ENCODE measurements at places on chromosomes 2 and 18.

DNA sequence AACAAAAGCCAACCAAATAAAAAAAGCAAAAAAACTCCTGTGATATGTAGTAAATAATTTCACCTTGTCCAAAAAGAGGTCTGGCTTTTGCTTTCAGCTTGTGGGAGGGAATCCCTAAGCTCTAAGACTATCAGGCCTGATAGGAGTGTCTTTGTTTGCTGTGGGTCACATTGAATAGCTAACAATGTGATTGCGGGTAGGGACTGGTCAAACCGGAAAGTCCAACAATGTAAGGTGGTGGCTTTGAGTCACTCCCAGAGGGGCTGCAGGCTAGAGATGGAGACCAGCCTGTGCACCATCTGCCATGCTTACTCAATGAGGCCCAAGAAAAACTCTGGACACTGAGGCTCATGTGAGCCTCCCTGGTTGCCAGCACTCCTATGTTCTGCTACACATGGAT lies 192.9 kb downstream of the TFCP2L1 start:
- no peak overlapping the region for H3K4me3 ChIP-seq
- H3K27me3 ChIP-seq, result no peaks in the 10 kb centered on the region
- H3K27ac ChIP-seq, result no peak overlapping the region
- H3K36me3 ChIP-seq, result no peaks in the 10 kb centered on the region
- H3K4me1 ChIP-seq, result peaks cover 10% of the 10 kb centered on the region

DNA sequence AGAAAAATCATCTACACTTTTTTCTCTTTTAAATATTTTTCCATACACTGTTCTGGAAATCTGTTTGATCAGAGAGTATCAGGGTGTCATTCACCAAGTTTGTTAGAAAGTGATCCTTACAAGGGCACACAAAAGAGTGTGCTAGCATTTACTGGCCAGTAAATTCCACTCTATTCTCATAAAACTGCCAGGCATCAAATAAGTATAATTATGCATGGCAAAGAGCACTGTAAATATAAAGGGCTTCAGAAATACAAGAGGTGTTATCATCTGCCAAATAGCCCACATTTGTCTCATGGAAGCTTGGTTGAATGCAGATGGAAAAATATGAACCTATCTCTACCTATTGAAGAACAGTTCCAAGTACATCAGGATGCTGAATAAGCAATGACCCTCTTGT lies 847.3 kb upstream of the ACVR2A start:
- H3K36me3 ChIP-seq, result no peaks in the 10 kb centered on the region
- no peak overlapping the region for H3K4me3 ChIP-seq
- no peak overlapping the region for H3K27ac ChIP-seq
- no peaks in the 10 kb centered on the region for H3K4me1 ChIP-seq
- no peak for DNase-seq

DNA sequence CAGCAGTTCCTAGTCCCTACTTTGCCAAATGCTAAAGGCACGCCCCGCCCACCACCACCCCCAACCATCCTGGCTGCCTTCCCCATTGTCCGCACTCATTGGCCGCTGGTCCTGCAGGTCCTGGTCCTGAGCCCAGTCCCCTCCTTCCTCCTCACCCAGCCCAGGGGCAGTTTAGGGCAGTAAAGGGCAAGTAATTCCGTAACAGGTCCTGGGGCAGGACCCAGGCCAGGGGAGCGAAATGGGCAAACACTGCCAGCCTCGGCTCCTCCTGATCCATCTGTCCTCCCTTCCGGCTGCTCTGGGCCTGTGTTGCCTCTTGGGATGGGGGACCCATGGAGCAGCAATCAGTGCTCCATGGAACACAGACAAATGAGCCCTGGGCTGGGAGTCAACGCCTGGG lies 6.1 kb downstream of the ADCY3 start:
- no peaks in the 10 kb centered on the region for H3K36me3 ChIP-seq
- H3K4me3 ChIP-seq, result no peak overlapping the region
- no peak overlapping the region for H3K27ac ChIP-seq
- DNase-seq, result no peak

DNA sequence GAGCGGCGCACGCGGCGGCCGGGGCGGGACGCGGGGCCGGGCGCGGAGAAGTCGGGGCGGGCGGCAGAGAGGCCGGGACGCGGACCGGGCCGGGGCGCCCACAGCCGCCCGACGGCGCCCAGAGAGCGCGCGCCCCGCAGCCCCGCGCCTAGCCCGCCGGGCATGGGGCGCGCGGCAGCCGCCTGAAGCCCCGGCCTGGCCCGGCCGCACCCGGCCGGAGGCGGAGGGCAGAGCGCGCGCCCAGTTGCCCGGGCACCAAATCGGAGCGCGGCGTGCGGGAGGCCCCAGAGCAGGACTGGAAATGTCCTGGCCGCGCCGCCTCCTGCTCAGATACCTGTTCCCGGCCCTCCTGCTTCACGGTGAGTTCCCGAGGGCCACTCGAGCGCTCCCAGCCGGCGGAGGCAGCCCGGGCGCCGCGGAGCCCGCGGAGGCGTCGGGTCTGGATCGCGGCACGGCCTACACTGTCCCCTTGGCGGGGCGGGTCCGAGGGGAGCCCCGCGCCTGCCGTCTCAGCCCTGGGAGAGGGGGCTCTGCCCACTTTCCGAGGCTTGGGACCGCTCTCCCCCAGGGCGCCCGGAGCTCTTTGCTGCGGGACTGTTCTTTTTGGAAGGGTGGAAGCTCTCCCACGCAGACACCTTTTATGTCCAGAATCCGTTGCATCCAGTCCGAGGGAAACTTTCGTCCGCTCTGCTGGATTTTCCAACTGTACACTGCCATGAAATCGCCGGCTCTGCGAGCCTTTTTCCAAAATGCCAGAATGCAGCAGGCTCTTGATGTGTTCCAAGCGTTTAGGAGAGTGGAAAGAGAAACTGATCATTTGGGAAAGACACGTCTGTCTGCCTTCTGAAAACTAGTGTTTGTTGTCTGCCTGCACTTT lies 484 bp downstream of the APCDD1 start:
- H3K27me3 ChIP-seq, result no peaks in the 10 kb centered on the region
- H3K36me3 ChIP-seq, result no peaks in the 10 kb centered on the region
- peak; percentile 58 for DNase-seq
- H3K4me1 ChIP-seq, result peaks cover 19% of the 10 kb centered on the region

DNA sequence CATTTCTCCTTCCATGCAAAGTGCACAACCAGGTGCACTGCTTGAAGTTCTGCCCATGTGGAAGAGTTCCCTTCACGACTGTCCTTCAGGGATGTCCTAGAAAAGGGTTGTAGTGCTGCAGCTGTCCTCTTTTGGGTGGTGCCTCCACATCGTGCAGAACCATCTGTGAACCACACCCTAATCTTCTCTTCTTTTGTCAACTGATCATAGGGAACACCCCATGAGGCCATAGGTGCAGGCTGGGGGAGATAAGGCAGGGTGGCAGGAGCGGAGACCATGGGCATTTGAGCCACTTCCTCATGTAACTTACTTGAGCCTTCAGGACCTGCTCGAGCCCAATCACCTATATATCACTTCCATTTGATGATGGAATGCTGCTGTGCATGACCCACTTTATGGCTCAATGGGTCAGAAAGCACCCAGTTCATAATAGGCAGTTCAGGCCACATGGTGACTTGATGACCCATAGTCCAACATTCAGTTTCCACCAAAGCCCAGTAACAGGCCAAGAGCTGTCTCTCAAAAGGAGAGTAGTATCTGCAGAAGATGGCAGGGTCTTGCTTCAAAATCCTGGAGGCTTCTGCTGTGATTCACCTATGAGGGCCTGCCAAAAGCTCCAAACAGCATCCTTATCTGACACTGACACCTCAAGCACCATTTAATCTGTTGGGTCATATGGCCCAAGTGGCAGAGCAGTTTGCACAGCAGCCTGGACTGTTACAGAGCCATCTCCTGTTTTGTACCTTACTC lies 84.7 kb upstream of the CYRIA start:
- H3K27ac ChIP-seq, result no peak overlapping the region
- H3K27me3 ChIP-seq, result no peaks in the 10 kb centered on the region
- H3K4me3 ChIP-seq, result no peak overlapping the region
- no peaks in the 10 kb centered on the region for H3K36me3 ChIP-seq
- DNase-seq, result no peak
- H3K4me1 ChIP-seq, result no peaks in the 10 kb centered on the region

DNA sequence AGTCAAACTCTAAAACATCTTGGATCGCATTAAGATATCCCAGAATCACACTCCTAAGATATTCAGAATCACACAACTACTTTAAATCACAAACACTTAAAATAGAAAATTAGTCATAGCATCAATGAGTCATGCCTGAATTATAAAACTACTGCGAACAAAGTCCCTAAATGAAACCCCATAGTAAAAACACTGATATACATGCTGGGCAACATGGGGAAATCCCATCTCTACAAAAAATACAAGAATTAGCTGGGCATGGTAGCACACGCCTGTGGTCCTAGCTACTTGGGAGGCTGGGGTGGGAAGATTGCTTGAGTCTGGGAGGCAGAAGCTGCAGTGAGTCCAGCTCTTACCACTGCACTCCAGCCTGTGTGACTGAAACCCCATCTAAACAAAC lies 101.7 kb downstream of the COBLL1 start:
- H3K27me3 ChIP-seq, result no peaks in the 10 kb centered on the region
- no peaks in the 10 kb centered on the region for H3K36me3 ChIP-seq
- H3K4me3 ChIP-seq, result no peak overlapping the region
- H3K27ac ChIP-seq, result no peak overlapping the region

GRCh38 chr2:16632598-16632997 lies 33.0 kb downstream of the CYRIA start:
- H3K27me3 ChIP-seq, result no peaks in the 10 kb centered on the region
- no peak overlapping the region for H3K4me3 ChIP-seq
- H3K27ac ChIP-seq, result no peak overlapping the region
- H3K4me1 ChIP-seq, result no peaks in the 10 kb centered on the region
- H3K36me3 ChIP-seq, result no peaks in the 10 kb centered on the region

DNA sequence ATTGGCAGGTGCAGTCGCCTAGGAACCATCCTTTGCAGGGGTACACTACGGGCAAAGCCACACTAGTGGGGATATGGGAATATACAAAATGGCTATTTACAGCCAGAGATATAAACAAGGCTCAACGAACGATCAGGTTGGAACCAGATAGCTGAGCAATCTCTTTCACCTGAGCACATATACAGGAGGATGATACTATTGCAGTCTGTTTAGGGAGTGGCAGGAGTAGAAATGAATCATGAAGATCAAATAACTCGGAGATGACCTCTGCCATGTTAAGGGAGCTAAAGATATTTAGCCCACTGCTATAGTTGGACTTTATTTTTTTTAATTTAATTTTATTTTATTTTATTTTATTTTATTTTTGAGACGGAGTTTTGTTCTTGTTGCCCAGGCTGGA lies 33.8 kb downstream of the TEX44 start:
- no peaks in the 10 kb centered on the region for H3K27me3 ChIP-seq
- no peak overlapping the region for H3K27ac ChIP-seq
- no peaks in the 10 kb centered on the region for H3K36me3 ChIP-seq
- no peak for DNase-seq

DNA sequence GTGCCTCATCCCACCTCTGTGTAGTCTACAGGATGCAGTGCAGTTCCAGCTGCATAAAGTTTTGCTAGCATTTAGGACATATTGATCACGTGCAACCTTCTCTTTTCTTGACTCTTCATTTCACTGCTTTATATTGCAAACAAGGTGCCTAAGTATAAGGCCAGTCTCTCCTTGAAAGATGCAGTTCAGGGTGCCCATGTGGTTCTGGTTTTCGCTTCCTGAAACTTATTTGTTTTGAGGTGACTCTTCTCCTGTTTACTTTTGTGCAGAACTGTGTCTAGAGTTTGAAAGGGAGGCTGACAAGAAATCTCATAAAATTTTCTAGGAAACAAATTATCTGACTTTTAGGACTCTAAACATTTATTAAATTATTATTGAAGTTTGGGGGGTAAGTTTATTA lies 189.9 kb downstream of the UBE2E3 start:
- no peaks in the 10 kb centered on the region for H3K27me3 ChIP-seq
- no peak overlapping the region for H3K4me3 ChIP-seq
- no peaks in the 10 kb centered on the region for H3K4me1 ChIP-seq

DNA sequence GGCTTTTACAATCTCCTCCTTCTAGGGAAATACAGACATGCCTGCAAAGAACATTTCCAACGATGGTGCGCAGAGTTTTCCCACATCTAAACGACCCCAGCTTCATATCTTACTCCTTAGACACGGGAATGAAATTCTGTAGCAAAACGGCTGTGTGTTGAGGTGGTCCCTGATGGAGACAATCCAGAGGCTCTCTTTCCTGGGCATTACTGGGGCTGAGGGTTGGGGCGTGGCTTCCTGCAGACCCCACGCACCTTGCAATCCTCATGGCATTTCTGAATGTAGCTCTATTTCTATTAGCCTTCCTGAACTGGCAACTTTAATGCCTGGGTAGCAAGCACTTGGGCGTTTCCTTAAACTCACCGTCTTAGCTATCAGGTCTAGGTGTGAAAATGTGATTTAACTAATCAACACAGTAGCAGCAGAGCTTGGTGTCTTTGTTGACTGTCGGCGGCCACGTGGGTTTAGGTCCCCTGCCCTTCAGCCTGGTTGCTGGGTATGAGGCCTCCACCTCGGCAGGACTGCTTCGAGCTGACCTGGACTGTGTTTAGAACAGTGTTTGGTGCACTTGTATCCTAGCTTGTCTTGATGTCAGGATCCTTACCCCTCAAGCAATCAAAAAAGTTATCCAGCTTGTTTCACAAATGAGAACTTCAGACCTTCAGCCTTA lies 242.8 kb downstream of the GBX2 start:
- H3K27me3 ChIP-seq, result no peaks in the 10 kb centered on the region
- DNase-seq, result no peak
- H3K27ac ChIP-seq, result no peak overlapping the region
